AG04450 (cell line): ENCODE measurements at places on chromosomes 7 and 10. TPM values are rescaled to one million over a fixed set of nuclear protein-coding genes. Genes with fewer than 3 reads are reported as not detected.

DNA sequence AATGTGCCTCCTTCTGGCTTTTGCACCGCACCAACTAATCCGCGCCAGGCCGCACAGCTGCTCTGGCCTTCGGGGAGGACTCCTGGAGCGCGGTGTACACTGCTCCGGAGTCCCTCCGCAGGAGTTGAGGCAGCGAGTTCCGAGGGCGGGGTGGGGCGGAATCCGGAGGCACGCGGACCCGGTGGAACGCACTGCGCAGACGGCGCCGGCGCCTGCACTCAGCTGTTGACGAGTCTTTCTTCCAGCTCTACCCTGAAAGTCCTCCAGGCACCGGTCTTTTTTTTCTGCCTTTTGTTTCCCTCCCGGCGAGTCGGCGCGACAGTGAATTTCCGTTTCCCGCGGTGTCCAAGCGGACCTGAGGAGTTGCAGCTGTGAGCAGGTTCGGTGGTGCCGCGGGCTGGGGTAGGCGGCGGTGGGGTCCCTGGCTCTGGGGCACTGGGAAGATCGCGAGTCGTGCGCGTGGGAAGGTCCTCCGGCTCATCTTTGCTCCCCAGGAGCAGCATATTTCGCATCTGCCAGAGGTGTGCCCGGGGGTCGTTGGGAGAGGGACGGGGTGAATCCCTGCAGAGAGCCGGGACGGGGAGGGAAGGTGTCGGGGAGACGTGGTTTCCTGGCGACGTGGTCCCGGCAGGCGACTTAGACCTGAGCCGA lies 44.1 kb downstream of the SFTPD start:
- DNase-seq = no peak

DNA sequence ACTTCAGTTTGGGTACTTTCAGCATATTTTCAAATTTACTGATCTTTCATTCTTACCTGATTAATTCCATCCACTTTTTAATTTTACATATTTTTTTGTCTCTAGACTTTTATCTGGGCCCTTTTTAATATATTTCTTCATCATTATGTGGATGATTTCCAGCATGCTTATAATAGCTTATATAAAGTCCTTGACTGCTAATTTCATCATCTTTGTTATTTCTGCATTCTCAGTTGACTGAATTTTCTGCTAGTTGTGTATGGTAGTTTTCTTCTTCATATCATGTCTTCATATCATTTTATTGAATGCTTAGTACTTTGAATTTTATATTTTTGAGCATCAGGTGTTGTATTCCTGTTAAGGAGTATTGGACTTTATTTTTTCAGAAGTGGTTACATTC lies 39.6 kb downstream of the STAM start:
- no peak for DNase-seq

DNA sequence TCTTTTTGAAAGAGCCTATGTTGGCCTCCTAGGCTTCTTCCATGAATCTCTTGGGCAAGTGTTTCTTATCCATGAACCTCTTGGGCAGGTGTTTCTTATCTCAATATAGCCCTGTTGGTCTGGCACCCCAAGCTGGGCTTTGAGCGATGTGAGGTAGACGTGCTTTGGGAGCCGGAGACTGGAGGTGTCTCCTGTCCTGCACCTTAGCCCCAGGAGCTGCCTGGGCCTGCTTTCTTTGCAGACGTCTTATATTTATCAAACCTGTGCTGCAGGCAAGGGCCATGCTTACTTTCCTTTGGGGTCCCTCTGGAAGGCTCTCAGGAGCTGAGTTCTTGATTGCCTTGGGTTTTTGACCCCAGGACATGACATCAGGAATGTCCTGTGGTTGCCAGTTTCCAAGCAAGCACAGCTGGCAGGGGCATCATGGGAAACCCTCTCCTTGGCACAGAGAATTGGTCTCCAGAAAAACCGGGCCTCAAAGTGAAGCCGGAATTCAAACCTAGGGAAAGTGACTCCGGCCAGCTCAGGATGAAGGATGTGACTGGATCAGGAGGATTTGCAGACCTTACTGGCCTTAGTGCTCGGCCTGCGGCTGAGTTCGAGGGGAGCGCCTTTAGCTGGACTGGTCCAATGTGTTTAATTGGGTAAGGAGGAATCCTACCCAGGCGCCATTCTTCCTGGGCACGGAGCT lies 2.8 kb downstream of the JAKMIP3 start:
- no peak for DNase-seq

Gene GRM3
- not detected in 2 replicates for polyA plus RNA-seq

Gene RADIL
- 0.07 and 0.31 TPM in 2 replicates for polyA plus RNA-seq
